ENCODE measurements at places on chromosomes 1 and 21.

DNA sequence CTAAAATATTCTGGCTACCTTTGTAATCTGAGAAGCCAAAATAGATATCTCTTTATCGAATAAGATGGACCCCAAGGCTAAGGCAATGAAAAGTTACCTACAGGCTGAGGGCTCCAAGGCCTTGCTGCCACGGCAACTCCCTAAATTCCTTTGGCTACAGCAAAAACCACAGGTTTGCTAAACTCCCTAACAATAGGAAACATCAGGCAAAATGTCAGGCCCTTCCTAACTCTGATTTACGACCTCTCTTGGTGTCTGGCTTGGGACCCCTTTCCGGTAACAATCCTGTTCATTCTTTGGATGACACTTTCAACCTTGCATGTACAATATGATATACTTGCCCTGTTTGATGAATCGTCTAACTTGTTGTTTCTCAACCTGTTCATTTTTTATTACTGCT is 11.3 kb upstream of the OR2T8 start:
- DNase-seq, result no peak

- no peak for DNase-seq
Observed at GRCh38 chr1:185444676-185445075, 127.6 kb upstream of the IVNS1ABP start.

- no peak for DNase-seq
Observed at GRCh38 chr21:46626975-46627501, 8.4 kb upstream of the PRMT2 start.

- no peak for DNase-seq
Observed at GRCh38 chr1:52323731-52324130, 42.3 kb downstream of the CC2D1B start.

DNA sequence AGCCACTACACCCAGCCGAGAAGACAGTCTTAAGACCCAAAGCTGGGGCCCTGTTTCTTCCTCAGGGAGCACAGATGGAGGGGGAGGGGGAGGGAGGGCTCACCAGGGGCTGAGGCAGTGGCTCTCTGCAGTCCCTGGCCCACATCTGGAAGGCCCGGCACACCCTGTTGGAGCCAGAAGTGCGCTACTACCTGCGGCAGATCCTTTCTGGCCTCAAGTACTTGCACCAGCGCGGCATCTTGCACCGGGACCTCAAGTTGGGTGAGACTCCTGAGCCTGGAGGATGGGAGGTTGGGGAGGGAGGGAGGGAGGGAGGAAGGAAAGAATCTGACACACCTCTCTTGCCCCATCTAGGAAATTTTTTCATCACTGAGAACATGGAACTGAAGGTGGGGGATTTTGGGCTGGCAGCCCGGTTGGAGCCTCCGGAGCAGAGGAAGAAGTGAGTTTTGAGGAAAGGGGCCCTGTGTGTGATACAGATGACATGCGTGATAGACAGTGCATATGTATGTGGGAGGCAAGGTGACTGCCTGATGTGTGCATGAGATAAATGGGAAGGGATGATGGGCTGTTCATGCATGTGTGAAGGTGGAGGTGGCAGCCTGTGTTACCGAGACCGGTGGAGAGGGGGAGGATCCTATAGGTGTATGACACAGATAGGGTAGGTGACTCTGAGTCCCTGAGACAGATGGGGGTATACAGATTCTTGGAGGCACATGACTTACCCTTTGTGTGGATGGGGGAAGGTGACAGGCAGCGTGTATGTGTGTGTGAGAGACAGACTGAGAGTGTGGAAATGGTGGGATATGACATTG is 1.5 kb downstream of the PLK3 start:
- DNase-seq, result no peak

- DNase-seq, result no peak
Observed at GRCh38 chr1:224884361-224884801, 45.1 kb upstream of the DNAH14 start.

- DNase-seq, result no peak
Observed at GRCh38 chr1:167927046-167927754, 9.3 kb upstream of the DCAF6 start.

DNA sequence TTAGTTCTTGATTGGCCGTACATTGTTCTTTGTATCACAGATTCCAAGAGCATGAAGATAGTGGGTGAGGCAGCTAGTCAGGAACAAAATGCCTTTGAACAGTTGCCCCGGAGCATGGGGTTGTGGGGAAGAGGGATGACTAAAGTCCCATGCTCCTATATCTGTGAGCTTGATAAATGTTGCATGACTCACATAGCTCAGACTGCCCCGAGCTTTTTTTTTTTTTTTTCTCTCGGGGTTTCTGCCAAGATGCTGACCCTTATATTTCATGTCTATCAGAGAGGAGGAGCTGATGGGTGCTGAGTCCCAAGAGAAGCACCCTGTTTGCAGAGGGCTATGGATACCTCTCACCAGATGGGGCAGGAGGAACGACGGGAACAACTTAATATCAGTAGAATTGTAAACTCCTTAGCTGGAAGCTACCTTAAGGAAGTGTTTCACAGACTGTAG is 40.6 kb downstream of the SRRM1 start:
- no peak for DNase-seq

Data from tongue (tissue), 3 donors.